ENCODE measurements at places on chromosomes 5 and 9. TPM values are rescaled to one million over a fixed set of nuclear protein-coding genes. Genes with fewer than 3 reads are reported as not detected.

The GRXCR2 gene
- total RNA-seq = not detected

GRCh38 chr5:16855485-16855884 lies 80.6 kb downstream of the MYO10 start:
- H3K27ac ChIP-seq = no peak overlapping the region
- H3K27me3 ChIP-seq = no peaks in the 10 kb centered on the region
- no peak overlapping the region for H3K4me3 ChIP-seq
- H3K4me1 ChIP-seq = peaks cover 12% of the 10 kb centered on the region
- H3K36me3 ChIP-seq = no peaks in the 10 kb centered on the region

DNA sequence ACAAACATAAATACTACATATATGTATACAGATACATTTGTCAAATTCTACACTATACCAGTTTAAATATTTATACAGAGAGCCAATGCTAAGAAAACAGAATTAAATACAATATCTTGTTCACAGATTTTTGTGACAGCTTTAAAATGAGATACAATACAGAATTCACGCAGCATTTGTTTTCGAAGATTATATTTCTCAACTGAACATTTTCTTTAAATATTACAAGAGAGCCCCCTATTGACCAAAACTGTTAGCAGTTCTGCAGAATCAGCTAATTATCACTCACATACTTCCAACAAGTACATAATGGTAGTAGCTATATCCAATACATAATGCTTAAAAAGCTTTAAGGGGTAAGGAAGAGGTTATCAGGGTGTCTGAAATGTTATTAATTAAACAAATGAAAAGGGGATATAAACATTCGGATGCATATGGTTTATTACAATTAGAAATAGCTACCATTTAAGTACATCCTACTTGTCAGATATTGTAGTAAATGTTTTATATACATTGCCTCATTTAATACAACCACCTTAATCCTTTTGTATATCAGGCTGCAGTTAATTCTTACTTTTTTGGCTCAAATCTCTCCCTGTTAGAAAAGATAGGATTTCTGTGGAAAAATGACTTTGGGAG lies 31.7 kb downstream of the ZDHHC21 start:
- no peaks in the 10 kb centered on the region for H3K27me3 ChIP-seq
- DNase-seq = no peak
- H3K36me3 ChIP-seq = no peaks in the 10 kb centered on the region
- H3K27ac ChIP-seq = no peak overlapping the region
- no peaks in the 10 kb centered on the region for H3K4me1 ChIP-seq
- H3K4me3 ChIP-seq = no peak overlapping the region

DNA sequence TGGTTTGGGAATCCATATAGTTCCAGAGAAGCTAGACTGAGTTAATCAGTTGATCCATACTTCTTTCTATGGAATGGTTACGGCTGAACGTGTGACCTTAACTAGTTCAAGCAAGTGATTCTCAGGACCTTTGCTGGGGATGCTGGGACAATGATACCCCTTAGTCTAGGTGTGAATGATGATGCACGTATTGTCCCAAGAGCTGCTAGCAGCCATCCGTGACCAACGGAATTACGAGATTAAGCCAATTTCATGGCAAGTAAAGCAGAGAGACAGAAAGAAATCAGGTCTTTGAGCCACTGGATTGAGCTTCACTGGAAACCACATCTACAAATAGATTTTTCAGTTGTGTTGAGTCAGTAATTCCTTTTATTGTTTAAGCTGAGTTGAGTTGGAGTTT lies 99.2 kb upstream of the LIFR start:
- DNase-seq = no peak
- no peak overlapping the region for H3K27ac ChIP-seq
- no peaks in the 10 kb centered on the region for H3K4me1 ChIP-seq

DNA sequence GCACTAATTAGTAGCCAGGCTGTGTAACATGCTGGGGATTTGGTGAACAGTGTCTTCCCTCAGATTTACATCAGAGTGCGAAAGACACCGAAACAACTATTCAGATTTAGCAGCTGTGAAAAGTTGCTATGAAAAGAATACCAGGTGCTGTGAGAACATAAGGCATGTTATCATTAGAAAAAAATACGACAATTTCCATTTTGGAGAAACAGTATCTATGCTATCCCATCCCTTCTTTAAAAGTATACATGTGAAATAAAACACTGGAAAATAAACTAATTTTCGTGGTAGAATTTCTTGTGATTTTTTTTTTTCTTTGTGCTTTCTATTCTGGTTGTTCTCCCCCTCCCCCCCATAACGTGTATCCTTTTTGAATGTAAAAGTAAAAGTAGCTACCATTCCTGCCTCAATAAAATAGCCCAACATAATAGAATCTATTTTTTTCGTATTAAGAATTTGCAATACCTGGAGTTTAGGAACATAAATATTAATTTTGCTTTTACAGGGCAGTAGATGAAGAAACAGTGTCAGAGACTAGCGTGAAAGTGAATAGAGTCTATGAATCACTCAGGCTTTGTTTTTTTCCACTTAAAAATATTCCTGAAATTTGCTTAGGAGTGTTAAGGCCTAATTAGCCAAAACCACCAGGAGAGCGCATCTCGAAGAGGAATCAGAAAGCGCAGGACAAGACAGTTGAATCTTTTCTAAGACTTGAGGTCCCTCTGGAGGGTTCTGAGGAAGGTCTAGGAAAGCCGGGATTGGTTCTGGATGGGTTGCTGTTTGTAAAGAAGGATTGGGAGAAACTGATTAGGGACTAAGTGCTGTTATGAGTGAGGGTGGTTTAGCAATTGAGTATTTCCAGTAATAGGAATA lies 813 bp upstream of the SLU7 start:
- H3K4me1 ChIP-seq = peaks cover 83% of the 10 kb centered on the region
- H3K36me3 ChIP-seq = no peaks in the 10 kb centered on the region
- H3K27me3 ChIP-seq = no peaks in the 10 kb centered on the region

- no peaks in the 10 kb centered on the region for H3K36me3 ChIP-seq
- no peak overlapping the region for H3K4me3 ChIP-seq
- DNase-seq = no peak
These were observed 393.9 kb upstream of the C9orf72 start for GRCh38 chr9:27967210-27967609.

- H3K4me3 ChIP-seq = no peak overlapping the region
- no peaks in the 10 kb centered on the region for H3K27me3 ChIP-seq
- DNase-seq = no peak
- no peak overlapping the region for H3K27ac ChIP-seq
- H3K4me1 ChIP-seq = peaks cover 34% of the 10 kb centered on the region
These were observed 17.4 kb upstream of the PRLR start for GRCh38 chr5:35247648-35248034.

- no peaks in the 10 kb centered on the region for H3K27me3 ChIP-seq
- H3K27ac ChIP-seq = no peak overlapping the region
- H3K36me3 ChIP-seq = peaks cover 6% of the 10 kb centered on the region
- DNase-seq = no peak
- H3K4me1 ChIP-seq = no peaks in the 10 kb centered on the region
These were observed 64.6 kb downstream of the YTHDC2 start for GRCh38 chr5:113578091-113578490.

DNA sequence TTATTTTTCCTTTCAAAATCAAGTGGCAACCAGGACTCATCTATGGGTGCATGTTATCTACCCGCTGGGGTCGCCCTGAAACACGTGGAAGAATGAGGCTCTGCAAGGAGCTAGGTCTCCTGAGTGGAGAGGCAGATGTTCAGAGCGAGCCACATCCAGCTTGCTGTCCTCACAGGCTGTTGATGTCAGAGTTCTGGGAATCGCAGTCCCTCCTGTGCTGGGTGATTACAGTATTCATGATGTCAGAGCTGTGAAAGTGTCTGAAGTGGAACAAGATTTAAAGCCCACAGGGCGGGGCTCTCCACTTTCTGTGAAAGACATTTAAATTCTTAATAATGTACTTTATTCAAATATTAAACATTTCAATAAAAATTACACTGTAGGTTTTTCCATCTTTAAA lies 24.4 kb upstream of the LMX1B start:
- H3K27ac ChIP-seq = no peak overlapping the region
- no peaks in the 10 kb centered on the region for H3K4me1 ChIP-seq
- H3K27me3 ChIP-seq = no peaks in the 10 kb centered on the region
- DNase-seq = no peak
- H3K4me3 ChIP-seq = no peak overlapping the region
- H3K36me3 ChIP-seq = no peaks in the 10 kb centered on the region

GRCh38 chr9:113355040-113355596 lies 5.8 kb downstream of the BSPRY start:
- H3K4me1 ChIP-seq = peaks cover 22% of the 10 kb centered on the region
- peaks cover 25% of the 10 kb centered on the region for H3K27me3 ChIP-seq
- H3K27ac ChIP-seq = no peak overlapping the region
- DNase-seq = no peak
- H3K4me3 ChIP-seq = no peak overlapping the region
- H3K36me3 ChIP-seq = peaks cover 24% of the 10 kb centered on the region

DNA sequence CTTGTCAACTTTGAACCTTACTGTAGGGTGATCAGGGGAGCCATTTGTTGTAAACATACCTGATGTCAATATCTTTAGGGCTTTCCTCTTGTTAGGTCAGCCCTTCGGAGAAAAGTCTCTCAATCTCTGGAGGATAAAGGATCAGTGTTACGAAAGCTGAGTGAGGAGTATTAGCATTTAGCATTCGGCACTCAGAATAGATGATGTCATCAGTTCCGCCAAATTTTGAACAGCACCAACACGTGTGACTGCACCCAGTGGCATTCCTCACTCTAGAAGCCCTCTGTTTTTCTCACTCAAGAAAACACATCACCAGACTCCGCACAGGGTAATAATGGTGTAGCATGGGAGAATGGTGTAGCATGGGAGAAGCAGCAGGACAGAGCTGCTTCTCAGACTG lies 87.8 kb downstream of the RASEF start:
- H3K4me3 ChIP-seq = no peak overlapping the region
- no peak overlapping the region for H3K27ac ChIP-seq
- peaks cover 4% of the 10 kb centered on the region for H3K36me3 ChIP-seq
- no peak for DNase-seq
- H3K27me3 ChIP-seq = no peaks in the 10 kb centered on the region

GRCh38 chr5:138716456-138716924 lies 36.7 kb upstream of the CTNNA1 start:
- DNase-seq = no peak
- no peaks in the 10 kb centered on the region for H3K27me3 ChIP-seq
- H3K4me1 ChIP-seq = no peaks in the 10 kb centered on the region
- H3K27ac ChIP-seq = no peak overlapping the region

DNA sequence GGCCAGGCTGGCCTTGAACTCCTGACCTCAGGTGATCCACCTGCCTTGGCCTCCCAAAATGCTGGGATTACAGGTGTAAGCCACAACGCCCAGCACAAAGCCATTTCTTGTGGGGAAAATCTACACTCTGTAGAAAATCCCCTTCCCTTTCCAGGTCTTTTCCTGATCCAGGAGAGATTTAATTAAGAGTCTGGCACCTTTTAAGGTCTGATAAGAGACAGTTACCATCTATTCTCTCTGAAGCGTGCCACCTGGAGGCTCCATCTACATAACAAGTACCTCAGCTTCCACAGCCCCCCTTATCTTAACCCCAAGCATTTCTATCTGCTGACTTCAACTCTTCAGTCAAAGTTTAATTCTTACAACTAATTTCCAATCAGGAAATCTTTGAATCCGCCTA lies 71.4 kb upstream of the CDK20 start:
- H3K27ac ChIP-seq = no peak overlapping the region
- no peak for DNase-seq
- no peaks in the 10 kb centered on the region for H3K4me1 ChIP-seq
- no peaks in the 10 kb centered on the region for H3K36me3 ChIP-seq

Measured in esophagus squamous epithelium (tissue), 5 donors.